ENCODE measurements at places on chromosomes 11 and 22.

- H3K4me1 ChIP-seq, result no peaks in the 10 kb centered on the region
- H3K4me3 ChIP-seq, result no peak overlapping the region
- H3K27me3 ChIP-seq, result no peaks in the 10 kb centered on the region
- H3K27ac ChIP-seq, result no peak overlapping the region
- H3K36me3 ChIP-seq, result peaks cover 79% of the 10 kb centered on the region
Observed at GRCh38 chr22:49905465-49905864, 12.8 kb downstream of the ALG12 start.

DNA sequence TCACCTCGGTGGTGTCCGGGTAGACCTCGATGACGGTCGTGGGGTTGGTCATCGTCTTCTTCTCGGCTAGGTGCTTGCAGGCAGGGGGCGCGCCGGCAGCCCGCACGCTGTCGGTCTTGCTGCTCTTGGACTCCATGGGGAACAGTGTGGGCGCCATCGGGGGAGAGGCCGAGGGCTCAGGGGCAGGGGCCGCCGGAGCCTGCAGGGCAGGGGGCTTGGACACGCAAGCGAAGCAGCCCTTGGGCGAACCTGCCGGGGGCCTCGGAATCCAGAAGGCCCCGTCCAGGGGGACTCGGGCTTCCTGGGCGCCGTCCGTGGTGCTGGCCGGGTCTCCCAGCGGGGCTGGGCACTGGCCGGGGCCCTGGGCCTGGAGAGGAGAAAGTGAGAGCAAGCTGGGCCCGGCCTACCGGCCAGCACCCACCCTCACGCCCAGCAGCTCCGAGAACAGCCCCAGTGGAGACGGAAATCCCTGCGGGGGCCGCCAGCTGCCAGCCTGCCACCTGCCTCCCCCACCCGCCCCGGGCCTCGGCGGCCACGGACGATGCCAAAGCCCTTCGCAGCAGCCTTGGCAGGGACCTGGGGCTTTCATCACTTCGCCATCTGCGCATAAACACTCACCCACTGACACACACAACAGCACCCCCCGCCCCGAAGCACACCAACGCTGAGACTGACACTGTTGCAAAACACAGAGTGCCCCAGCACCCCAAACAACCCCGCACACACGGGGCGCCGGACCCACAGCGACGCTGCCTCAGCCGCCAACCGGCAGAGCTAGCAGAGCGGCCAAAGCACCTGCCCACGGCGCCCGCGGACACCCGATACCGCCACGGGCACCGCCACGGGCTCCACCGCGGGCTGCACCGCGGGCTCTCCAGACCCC, 2.4 kb downstream of the IFITM10 start:
- H3K4me1 ChIP-seq, result no peaks in the 10 kb centered on the region
- peaks cover 22% of the 10 kb centered on the region for H3K36me3 ChIP-seq
- H3K27ac ChIP-seq, result no peak overlapping the region

DNA sequence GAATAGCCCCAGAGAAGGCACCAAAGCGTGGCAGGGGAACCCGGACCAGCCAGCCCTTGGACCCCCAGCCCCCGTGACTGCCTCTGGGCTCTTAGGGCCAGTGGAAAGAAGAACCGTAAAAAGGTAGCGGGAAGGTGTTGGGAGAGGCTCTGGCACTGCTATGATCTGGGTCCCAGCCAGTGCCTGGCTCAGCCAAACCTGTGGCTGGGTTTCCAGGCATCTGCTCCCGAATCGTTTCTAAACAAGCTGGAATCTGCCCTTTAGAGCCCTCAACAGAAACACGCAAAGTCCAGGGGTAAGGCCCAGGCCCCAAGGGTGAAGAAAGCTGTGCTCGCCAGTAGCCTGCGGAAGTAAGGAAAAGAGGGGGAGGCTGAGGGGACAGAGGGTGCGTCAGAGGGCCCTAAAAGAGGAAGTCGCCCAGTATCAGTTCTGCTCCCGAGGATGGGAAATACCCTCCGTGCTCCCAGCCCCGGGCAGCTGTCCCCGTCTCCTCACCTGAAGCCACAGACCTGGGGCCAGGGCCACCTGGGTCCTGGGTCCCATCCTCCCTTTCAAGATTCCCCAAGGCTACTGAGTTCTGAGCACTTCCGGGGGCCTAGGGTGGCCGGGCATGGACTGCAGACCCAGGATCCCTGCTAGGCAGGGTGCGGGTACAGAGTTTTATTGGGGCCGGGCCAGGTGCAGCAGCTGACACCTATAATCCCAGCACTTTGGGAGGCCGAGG, 24.7 kb downstream of the IL10RA start:
- no peak for DNase-seq
- H3K36me3 ChIP-seq, result no peaks in the 10 kb centered on the region
- H3K4me3 ChIP-seq, result no peak overlapping the region
- no peaks in the 10 kb centered on the region for H3K4me1 ChIP-seq
- no peaks in the 10 kb centered on the region for H3K27me3 ChIP-seq

DNA sequence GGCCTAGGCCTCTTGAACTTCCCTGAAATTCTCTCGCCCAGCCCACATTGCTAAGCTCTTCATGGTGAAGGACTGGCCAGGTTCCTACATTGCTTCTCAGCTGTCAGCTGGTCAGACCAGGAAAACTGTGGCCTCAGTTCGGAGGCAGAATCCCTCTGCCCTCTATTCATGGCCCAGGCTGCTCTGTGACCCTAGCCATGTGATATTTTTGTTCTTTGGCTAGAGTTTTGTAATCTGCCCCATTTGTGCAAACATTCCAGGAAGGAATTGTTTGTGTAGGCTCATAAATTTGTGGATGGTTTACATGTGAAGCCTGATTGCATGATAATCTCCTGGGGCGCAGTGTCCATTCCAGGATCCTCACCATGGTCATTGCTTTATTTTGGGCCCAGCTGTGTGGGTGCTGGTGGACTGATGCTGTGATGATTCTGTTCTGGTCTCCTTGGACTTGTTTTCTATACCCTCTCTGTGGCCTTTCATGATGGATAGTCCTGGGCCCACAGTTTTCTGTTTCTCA, 149.1 kb upstream of the E2F8 start:
- H3K4me1 ChIP-seq, result no peaks in the 10 kb centered on the region
- peaks cover 12% of the 10 kb centered on the region for H3K27me3 ChIP-seq
- DNase-seq, result no peak
- no peaks in the 10 kb centered on the region for H3K36me3 ChIP-seq
- no peak overlapping the region for H3K27ac ChIP-seq

DNA sequence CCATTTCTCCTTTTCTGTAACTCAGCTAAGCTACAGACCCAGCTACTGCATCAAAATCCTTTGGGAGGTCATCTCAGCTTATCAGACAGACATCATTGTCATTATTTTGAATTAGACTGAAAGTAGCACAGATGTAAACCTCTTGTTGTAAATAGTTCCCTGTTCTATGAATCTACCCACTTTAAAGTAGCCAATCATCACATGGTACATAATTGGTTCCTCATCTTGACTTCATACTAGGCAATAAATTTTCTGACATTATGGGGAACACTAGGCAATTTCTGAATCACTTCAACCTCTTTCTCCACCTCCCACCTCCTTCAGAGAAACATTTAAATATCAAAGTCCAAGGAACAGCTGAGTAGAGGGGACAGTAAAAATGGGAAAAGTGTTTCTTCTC, 47.9 kb downstream of the MPPED2 start:
- H3K27me3 ChIP-seq, result no peaks in the 10 kb centered on the region
- no peak overlapping the region for H3K4me3 ChIP-seq
- no peak overlapping the region for H3K27ac ChIP-seq
- no peaks in the 10 kb centered on the region for H3K4me1 ChIP-seq

GRCh38 chr11:119847853-119848252, 118.9 kb upstream of the NECTIN1 start:
- H3K4me3 ChIP-seq, result no peak overlapping the region
- no peaks in the 10 kb centered on the region for H3K4me1 ChIP-seq
- DNase-seq, result no peak
- no peak overlapping the region for H3K27ac ChIP-seq
- no peaks in the 10 kb centered on the region for H3K36me3 ChIP-seq

DNA sequence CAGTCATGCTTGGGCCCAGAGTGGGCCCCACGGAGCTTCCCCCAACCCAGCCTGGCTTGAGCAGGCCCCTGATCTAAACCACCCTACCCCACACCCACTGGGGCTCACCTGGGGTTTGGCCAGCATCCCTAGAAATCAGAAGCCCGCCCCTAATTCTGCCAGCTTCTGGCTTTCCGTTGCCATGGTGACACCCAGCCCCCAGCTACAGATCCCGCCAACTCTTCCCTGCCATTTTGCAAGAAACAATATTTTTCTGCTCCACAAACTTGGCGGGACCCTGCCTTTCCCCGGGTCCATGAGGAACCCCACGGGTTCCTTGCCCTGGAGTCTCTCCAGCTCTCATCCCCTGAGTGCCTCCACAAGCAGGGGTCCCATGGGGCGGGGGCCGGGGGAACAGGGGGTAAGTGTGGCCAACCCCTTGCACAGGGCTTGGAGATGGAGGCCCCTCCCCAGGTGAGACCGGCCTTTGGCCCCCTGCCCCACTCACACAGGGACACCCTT, 90.0 kb downstream of the CDKN1C start:
- no peaks in the 10 kb centered on the region for H3K36me3 ChIP-seq
- no peak overlapping the region for H3K4me3 ChIP-seq
- DNase-seq, result no peak
- H3K27ac ChIP-seq, result no peak overlapping the region
- H3K4me1 ChIP-seq, result no peaks in the 10 kb centered on the region
- peaks cover 4% of the 10 kb centered on the region for H3K27me3 ChIP-seq

DNA sequence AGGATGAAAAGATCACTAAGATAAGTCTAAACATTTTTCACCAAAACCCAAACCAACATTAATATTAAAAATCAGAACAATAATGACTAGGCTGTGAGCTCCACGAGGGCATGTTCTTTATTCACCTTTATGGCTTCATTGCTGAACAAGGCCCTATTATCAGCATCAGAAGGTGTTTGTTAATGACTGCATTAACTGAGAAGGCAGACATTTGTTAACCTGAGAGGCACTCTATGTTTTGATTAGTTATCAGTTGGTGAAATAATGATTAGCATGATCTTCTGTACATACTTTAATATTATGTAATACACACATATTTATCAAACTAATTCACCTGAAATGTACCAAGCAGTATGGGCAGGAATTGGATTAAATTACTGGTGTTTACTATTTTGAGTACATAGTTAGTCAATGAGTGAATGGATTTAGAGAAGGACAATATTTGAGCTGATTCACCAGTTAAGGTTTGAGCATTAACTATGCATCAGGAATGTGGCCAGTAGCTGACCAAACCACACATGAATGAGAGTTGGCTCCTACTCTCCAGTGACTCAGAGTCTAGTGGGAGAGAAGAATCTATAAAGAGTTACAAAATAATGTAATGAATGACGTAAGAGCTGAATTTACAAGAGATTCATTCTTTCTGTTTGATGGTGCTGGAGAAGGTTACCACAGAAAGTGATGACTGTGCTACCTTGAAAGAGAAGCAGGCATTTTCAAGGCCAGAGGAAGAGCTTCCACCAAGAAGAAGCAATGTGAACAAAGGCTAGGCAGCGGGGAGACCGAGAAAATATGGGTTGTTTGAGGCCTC, 6.7 kb downstream of the IL18 start:
- no peaks in the 10 kb centered on the region for H3K27me3 ChIP-seq
- no peaks in the 10 kb centered on the region for H3K4me1 ChIP-seq
- DNase-seq, result no peak
- H3K27ac ChIP-seq, result no peak overlapping the region
- H3K4me3 ChIP-seq, result no peak overlapping the region

- H3K27me3 ChIP-seq, result no peaks in the 10 kb centered on the region
- H3K4me1 ChIP-seq, result no peaks in the 10 kb centered on the region
- H3K27ac ChIP-seq, result no peak overlapping the region
- peaks cover 4% of the 10 kb centered on the region for H3K36me3 ChIP-seq
- H3K4me3 ChIP-seq, result no peak overlapping the region
Observed at GRCh38 chr11:72896431-72896830, 82.2 kb downstream of the ATG16L2 start.

DNA sequence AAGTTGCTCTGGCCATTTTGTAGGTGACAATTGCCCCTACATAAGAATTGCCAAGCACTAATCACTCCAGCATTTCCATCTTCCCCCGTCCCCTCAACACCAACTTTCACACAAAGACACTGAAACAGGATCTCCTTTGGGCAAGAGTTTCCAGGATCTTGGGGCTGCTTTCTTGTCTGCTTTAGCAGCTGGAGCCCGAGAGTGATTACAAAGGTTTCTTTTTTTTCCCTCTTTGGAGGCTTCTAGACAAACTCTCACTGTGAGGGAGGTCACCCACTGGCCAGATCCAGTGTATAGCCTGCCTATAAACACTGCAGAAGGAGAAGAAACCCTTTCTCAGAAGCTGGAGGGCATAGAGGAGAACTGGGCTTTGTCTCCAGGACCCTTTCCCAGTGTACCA, 92.5 kb downstream of the APIP start:
- H3K4me1 ChIP-seq, result no peaks in the 10 kb centered on the region
- DNase-seq, result no peak
- peaks cover 13% of the 10 kb centered on the region for H3K27me3 ChIP-seq
- H3K27ac ChIP-seq, result no peak overlapping the region
- no peaks in the 10 kb centered on the region for H3K36me3 ChIP-seq
- no peak overlapping the region for H3K4me3 ChIP-seq

DNA sequence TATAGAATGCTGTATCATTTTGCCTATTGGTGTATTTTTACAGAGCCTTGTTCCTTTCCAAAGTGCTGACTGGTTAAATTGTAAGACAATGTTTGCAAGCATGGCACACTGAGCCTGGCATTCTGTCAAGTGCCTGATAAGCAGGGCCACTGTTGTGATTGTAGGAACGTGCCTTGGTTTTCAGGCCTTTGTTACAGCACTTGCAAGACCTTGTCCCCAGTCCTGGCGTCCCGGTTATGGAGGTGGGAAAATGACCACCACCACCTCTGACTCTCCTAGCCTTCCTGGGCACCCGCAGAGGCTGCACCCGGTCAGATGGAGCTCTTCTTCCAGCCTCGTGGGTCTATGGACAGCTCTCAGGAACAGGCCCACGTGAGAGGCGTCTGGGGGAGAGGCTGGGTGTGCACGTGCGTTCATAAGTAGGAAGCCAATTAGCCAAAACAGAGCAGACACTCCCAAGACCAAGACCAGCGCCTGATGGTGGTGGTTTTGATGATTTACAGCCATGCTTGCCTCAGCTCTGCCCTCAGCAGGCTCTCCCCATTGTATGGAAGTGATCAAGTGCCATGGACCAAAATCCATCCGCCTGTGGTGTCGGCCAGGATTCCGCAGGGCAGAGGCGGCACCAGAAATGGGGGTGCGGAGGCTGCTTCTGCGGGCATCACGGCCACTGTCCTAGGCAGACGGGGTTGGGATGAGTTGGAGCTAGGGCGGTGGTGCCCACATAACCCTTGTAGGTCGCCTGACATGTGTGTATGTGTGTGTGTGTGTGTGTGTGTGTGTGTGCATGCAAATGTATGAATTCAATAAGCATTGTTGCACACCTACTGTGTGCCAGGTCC, 89.8 kb downstream of the RTL6 start:
- H3K4me1 ChIP-seq, result no peaks in the 10 kb centered on the region
- H3K27ac ChIP-seq, result no peak overlapping the region
- H3K27me3 ChIP-seq, result no peaks in the 10 kb centered on the region
- H3K4me3 ChIP-seq, result no peak overlapping the region

DNA sequence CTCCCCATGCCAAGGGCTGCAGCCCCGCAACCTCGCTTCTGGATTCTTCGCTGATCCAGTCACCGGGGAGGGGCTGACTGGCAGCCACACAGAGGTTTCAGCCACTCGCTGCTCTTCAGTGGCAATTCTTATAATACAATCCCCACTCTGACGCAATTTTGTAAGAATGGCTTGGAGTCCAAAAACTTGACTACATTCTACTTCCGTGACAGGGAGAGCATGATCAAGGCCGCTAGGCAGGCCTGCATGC, 14.9 kb downstream of the PPM1F start:
- no peak for DNase-seq
- no peaks in the 10 kb centered on the region for H3K27me3 ChIP-seq
- no peak overlapping the region for H3K4me3 ChIP-seq
- H3K27ac ChIP-seq, result peak overlapping the region; percentile 83

Measured in DND-41 (cell line).